ENCODE measurements at places on chromosomes 11 and 22. TPM values are rescaled to one million over a fixed set of nuclear protein-coding genes. Genes with fewer than 3 reads are reported as not detected.

DNA sequence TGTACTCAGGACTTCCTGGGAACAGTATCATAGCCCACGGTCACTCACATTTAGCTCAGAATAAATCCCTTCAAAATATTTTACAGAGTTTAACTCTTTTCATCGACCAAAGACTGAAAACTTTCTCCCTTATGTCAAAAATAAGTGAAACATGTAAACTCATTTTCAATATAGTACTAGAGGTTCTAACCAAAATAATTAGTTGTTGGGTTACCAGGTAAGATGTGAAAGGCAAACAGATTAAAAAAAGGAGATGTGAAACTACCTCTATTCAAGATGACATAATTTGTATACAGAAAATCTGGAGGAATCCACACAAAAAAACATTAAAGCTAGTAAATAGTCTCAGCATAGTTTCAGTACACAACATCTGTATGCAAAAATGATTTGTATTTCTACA lies 20.3 kb downstream of the XKR3 start:
- no peak overlapping the region for H3K4me3 ChIP-seq
- no peaks in the 10 kb centered on the region for H3K27me3 ChIP-seq
- no peaks in the 10 kb centered on the region for H3K36me3 ChIP-seq
- H3K27ac ChIP-seq, result no peak overlapping the region
- DNase-seq, result no peak
- H3K4me1 ChIP-seq, result no peaks in the 10 kb centered on the region

DNA sequence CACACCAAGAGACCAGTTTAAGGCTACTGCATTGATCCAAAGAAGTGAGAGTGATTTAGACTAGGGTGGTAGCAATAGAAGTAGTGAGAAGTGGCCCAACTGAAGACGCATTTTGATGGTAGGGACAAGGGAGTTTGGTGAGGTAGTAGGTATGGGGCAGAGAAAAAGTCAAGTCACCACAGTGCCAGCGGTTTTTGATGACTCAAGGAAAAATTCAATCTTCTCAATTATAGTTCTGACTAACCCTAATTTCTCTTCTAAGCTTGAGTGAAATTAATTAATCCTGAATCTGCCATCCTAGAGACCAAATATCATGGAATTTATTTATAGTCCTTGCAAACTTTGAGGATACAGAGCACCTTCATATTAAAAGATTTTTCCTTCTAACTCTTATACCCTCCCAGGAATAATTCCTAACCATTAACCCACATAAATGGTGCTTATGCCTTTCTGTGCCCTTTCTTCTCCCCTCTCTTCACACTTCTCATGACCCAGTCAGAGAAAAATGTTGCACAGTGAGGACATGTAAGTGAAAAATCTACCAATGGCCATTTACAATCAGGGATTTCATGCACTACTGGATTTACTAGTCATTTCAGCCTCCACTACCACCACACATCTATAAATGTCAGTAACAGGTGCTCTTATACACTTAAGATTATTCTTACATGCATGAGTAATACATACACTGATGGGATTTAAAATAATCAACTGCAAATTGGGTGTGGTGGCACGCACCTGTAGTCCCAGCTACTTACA lies 45.9 kb upstream of the ARHGAP32 start:
- no peak for DNase-seq
- H3K27me3 ChIP-seq, result no peaks in the 10 kb centered on the region
- H3K36me3 ChIP-seq, result no peaks in the 10 kb centered on the region
- no peaks in the 10 kb centered on the region for H3K4me1 ChIP-seq

DNA sequence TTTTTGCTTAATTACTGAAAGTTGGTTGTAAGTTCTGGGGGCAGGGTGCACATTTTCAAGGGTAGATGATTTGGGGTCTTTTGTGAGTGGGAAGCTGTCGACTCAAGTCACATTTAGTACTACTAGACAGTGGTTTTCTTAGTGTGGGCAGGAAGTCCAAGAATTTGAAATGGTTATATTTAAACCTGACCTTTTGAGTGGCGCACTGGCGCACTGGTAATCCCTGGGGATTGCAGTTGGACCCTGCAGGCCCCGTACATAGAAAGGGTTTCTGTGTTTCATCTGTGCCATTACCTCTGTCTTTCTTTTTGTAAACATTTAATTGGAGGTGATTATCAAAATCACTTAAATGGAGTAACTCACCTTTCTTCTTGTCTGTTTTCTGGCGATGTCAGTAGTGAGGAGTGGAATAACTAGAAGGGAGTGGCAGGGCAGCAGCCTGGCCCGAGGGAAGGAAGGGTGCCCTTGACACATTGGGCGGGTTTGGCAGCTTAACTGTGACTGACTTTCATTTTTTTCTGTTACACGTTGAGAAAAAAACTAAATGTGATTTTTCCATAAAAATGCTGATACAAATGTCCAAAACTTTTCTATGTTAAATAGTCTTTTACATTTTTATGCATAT lies 101.8 kb upstream of the GAL start:
- peak overlapping the region; percentile 46 for H3K27ac ChIP-seq
- no peaks in the 10 kb centered on the region for H3K27me3 ChIP-seq
- H3K4me3 ChIP-seq, result peak overlapping the region; percentile 52
- DNase-seq, result no peak
- peaks cover 15% of the 10 kb centered on the region for H3K36me3 ChIP-seq

DNA sequence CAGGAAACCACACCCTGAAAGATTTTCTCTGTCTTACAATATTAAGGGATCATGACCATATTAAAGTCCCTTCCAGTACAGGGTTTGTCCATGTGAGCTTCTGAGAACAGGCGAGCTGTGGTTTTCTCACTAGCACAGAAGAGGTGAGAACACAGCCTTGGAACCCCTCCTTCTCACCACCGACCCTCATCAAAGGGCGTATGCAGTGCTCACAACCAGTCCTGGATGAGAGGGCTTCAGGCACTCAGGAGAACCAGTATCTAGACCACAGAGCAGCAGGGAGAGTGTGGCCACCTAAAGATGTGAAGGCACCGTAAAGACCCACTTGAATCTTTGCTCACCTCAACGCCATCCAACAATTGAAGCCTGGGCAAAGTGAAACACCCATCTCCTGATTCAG lies 397.0 kb downstream of the ETS1 start:
- no peaks in the 10 kb centered on the region for H3K27me3 ChIP-seq
- H3K27ac ChIP-seq, result no peak overlapping the region
- peaks cover 5% of the 10 kb centered on the region for H3K36me3 ChIP-seq
- no peak overlapping the region for H3K4me3 ChIP-seq
- H3K4me1 ChIP-seq, result peaks cover 18% of the 10 kb centered on the region

DNA sequence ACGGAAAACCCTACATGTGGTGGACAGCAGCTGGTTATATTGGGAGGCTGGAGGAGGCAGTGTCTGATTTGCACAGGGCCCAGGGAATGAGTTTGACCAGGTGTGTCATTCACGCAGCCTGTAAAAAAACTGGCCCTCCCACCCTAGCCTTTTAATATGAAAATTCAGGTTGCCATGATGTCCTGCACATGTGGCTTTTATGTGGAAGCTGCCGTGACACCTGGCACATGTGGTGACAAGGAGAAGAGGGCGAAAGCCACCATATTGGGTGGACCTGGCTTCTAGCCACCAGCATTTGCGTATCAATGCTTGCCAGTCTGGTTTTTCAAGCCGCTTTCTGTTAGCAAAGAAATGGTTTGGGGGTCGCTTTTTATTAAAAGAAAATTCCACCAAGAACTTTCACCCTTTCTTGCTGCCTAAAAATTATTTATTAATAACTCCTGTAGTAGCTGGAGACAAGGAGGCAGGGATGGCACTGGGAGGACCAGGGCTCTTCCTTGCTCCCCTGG lies 43.4 kb downstream of the ZNF280B start:
- H3K36me3 ChIP-seq, result no peaks in the 10 kb centered on the region
- H3K4me3 ChIP-seq, result no peak overlapping the region
- no peak for DNase-seq

- H3K27ac ChIP-seq, result no peak overlapping the region
- H3K27me3 ChIP-seq, result peaks cover 1% of the 10 kb centered on the region
- peaks cover 3% of the 10 kb centered on the region for H3K4me1 ChIP-seq
- H3K4me3 ChIP-seq, result no peak overlapping the region
- H3K36me3 ChIP-seq, result no peaks in the 10 kb centered on the region
- no peak for DNase-seq
Observed at GRCh38 chr22:17305076-17305475, 64.2 kb upstream of the CECR2 start.

- no peak overlapping the region for H3K4me3 ChIP-seq
- H3K27ac ChIP-seq, result no peak overlapping the region
- no peak for DNase-seq
- no peaks in the 10 kb centered on the region for H3K36me3 ChIP-seq
- H3K27me3 ChIP-seq, result peaks cover 6% of the 10 kb centered on the region
Observed at GRCh38 chr11:772429-773390, 4.6 kb downstream of the GATD1 start.

DNA sequence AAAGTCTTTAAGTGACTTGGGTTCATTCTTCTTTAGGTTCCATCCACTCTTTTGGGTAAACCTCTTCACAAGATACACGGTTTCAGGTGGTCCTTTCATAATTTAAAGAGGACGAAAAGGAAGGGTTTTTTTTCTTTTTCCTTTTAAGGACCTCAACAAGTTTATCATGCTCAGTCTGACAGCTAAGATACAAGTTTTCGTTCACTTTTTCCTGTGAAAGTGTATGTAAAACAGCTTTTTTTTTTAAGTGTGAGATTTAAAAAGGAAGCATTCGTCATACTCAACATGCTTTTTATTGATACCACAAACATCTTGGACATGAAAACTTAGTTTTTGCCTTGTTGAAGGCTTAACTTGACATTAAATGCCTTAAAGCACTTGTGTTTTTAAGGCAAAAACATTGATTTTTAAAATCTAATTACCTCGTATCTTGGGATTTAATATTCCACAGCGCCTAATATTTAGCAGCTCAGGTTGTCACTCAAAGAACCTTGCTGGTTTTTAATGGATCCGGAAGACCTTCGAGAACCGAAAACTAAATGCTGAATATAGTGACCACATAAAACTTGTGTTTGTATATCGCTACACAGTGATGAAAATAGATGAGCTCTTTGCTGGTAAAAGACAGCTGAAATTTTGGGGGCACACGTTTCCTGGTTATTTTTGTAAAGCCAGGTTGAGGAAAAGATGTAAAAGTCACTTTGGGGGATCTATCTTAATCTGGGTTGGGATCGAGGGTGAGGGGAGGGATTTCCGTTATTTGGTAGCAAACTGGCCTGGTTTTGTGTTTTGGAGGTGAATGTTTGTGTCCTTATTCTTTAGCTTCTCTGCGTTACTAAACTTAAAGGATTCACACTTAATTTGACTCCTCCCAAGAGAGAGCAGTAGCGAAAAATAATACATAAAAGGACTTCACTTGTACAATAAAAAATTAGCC lies 2.3 kb downstream of the PCF11 start:
- peaks cover 14% of the 10 kb centered on the region for H3K36me3 ChIP-seq
- H3K27me3 ChIP-seq, result peaks cover 21% of the 10 kb centered on the region
- peaks cover 29% of the 10 kb centered on the region for H3K4me1 ChIP-seq
- DNase-seq, result no peak
- H3K27ac ChIP-seq, result peak overlapping the region; percentile 86

DNA sequence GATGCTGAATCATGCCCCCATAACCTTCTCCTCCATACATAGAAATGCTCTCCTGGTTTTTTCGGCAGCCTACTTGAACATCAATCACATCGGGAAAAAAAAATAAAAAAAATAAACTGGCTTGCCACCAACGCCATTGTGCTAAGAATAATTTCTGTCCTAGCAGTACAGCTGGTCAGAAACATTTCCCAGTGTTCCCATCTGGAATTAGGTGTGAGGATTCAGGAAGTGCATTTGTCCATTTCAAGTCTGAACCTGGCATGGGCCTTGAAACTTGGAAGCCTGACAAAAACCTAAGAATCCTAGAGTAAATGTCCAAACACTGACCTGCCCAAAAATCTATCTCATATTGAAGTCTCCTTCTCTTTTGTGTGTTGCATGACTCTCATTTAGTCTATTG lies 16.6 kb upstream of the NAV2 start:
- H3K27ac ChIP-seq, result no peak overlapping the region
- no peaks in the 10 kb centered on the region for H3K36me3 ChIP-seq
- no peak for DNase-seq
- peaks cover 2% of the 10 kb centered on the region for H3K4me1 ChIP-seq
- H3K27me3 ChIP-seq, result peaks cover 3% of the 10 kb centered on the region

- no peak overlapping the region for H3K4me3 ChIP-seq
- no peaks in the 10 kb centered on the region for H3K36me3 ChIP-seq
- peaks cover 5% of the 10 kb centered on the region for H3K27me3 ChIP-seq
- peaks cover 11% of the 10 kb centered on the region for H3K4me1 ChIP-seq
- H3K27ac ChIP-seq, result no peak overlapping the region
Observed at GRCh38 chr11:96393753-96394348, 4.0 kb downstream of the JRKL start.

DNA sequence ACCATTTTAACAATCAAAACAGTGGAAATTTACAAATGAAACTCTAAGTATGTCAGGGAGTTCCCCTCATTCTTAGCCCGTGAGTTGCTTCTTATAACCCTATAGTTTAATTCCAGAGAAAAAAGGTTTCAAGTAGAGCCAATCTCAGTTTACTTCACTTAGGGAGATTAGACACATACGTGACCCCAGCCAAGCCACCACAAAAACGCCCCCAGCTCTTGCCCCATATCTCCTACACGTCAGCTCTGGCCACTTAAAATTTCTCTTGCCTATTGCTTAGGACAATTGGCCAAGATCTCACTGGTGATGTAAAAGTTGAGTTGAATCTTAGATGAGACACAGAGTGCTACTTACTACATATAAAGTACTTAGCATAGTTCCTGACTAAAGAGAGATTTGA lies 166.4 kb downstream of the ETS1 start:
- H3K4me1 ChIP-seq, result peaks cover 6% of the 10 kb centered on the region
- no peaks in the 10 kb centered on the region for H3K36me3 ChIP-seq
- no peak for DNase-seq
- no peak overlapping the region for H3K4me3 ChIP-seq
- H3K27me3 ChIP-seq, result no peaks in the 10 kb centered on the region

- no peaks in the 10 kb centered on the region for H3K27me3 ChIP-seq
- no peak overlapping the region for H3K27ac ChIP-seq
- H3K4me3 ChIP-seq, result no peak overlapping the region
- no peak for DNase-seq
Observed at GRCh38 chr11:48025984-48026340, 45.6 kb downstream of the PTPRJ start.

- H3K4me1 ChIP-seq, result no peaks in the 10 kb centered on the region
- H3K4me3 ChIP-seq, result no peak overlapping the region
- no peak for DNase-seq
- H3K27me3 ChIP-seq, result peaks cover 6% of the 10 kb centered on the region
- H3K27ac ChIP-seq, result no peak overlapping the region
Observed at GRCh38 chr22:35498026-35498800, 42.4 kb upstream of the RASD2 start.

DNA sequence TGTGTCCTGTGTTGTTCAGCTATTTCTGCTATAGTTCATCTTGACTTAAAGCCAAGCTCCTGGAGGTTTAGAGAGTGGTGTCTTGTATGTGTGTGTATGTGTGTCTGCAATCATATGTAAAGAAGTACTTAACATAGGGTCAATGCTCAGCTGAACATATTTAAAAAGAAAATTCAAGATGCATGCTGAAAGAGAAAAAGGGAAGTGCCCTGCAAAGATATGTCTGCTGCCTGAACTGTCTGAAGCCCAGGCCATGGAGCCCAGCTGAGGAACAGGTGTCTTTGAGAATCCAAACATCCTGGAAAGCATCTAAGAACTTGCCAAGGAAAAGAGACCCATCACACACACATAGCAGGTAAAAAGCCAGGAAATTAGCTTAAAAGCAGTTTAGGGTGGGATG lies 6.6 kb downstream of the TCN1 start:
- no peak for DNase-seq
- H3K36me3 ChIP-seq, result no peaks in the 10 kb centered on the region
- H3K4me3 ChIP-seq, result no peak overlapping the region
- H3K27me3 ChIP-seq, result peaks cover 1% of the 10 kb centered on the region
- no peak overlapping the region for H3K27ac ChIP-seq

OLFML1 gene
- 0.33 TPM for total RNA-seq

OR5P2 gene
- 0.26 TPM for total RNA-seq

SPDYC gene
- total RNA-seq, result not detected

SSRP1 gene
- total RNA-seq, result 134 TPM

NPTXR gene
- total RNA-seq, result 0.62 TPM

HSPB2 gene
- not detected for total RNA-seq

Data from endothelial cell (in vitro differentiated cells).